ENCODE measurements at places on chromosomes 6 and 20.

GRCh38 chr20:63734946-63735858 lies 1.3 kb upstream of the LIME1 start:
- no peak for DNase-seq

- no peak for DNase-seq
These were observed 6.3 kb upstream of the ZKSCAN8 start for GRCh38 chr6:28135393-28135792.

DNA sequence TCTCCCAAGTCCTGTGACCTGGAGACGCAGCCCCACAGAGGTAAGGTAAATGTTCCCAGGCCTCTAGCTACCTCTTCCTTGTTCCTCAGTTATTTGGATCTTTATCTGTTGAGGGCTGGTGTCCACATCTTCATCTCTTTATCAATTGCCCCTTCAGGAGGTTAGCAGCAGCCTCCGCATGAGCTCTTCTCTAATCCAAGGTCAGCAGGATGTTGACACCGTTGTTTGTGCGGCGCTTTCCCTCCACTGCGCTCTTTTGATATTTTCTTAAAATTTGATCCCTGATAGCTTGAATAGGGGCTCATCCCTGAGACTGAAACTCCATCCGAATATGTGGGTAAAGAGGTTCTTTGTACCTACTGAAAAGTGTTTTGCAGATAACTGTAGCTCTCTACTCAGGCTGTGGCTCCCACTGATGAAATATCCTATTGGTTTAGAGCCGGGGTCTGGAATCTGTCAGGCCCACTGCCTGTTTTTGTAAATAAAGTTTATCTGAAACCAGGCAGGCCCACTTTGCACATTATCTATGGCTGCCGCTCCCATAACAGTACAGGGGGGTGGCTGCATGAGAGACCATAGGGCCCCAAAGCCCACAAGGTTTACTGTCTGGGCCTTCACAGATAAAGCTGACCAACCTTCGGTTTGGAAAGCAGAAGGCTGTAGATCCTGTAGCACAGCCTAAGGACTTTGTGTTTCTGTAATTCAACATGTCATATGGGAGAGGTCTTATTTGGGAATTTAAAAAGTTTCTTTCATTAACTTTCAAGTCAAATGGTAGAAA lies 362.6 kb downstream of the QKI start:
- DNase-seq, result no peak

DNA sequence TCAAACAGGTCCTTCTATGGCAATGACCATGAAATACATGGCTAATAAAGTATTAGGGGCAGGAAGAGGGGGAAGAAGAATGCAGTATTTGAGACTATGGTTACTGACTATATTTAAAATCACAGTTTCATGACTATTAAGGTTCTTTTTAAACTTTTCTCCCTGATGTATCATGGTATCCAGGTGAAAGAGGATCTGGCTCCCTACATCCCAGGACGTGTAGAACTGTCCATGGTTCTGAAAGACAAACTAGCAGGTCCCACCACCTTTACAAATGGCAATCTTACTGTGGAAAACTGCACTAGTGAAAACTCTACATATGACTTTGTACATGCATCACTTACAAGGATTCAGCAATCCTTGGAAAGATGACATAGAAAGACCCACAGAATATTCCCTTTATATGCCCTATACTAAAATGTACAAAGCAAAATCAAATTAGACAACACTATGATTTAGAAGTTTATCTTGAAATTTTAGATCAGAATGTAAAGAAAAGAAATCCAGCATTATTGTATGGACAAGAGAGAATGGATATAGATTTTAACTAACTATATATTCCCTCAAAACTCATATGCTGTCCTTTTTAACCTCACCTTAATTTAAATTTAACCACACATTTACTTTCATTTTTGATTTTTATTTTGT lies 33.5 kb downstream of the RPP21 start:
- DNase-seq, result no peak

GRCh38 chr20:33387177-33387576 lies 14.1 kb downstream of the CDK5RAP1 start:
- DNase-seq, result no peak

- peak; percentile 70 for DNase-seq
These were observed 9.2 kb downstream of the TP53INP2 start for GRCh38 chr20:34713194-34713943.

- DNase-seq, result no peak
These were observed 729.0 kb downstream of the RFPL4B start for GRCh38 chr6:113076116-113076515.

DNA sequence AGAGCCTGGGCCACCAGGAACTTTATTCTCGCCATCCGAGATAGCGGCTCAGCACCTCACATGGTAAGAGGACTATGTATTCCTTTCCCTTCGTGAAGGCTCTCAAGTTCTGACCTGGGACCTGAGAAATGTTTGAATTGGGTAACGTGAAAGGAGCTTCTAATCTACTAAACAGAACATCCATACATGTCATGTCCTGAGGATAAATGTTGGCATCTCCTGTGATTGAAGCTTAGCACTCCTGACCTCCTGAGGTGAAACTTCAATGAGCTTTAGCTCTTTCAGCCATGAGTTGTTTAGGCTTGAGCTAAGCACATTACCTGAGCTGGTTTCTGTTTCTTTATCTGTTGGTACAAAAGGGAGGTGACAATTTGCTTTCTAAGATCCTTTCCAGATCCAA lies 280.9 kb downstream of the PACRG start:
- DNase-seq, result no peak

DNA sequence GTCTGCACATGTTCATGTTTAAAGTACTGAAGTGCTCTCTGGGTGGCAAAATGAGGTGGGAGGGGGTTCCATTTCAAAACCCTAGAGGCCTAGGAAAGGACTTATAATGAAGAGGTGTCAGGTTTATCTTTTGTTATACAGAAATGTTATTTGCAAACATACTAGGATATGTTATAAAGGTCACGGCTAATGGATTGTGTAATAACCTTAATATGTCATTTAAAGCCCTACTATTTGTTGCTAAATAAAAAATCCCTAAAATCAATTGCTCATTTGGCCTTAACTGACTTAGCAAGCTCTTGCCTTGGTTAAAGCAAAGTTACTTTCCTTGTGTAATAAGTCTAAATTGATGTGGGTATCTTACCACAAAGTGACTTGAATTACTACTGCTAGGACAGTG lies 8.8 kb downstream of the NKX2-4 start:
- DNase-seq, result no peak

All from DMS 273 treated with DMSO at 0.1 percent for 48 hours (cell line).